Neural progenitor cell (in vitro differentiated cells): ENCODE measurements at places on chromosomes 2 and 18. TPM values are rescaled to one million over a fixed set of nuclear protein-coding genes. Genes with fewer than 3 reads are reported as not detected.

KCNJ3 gene
- 0.26 and 0.77 TPM in 2 replicates for total RNA-seq

DNA sequence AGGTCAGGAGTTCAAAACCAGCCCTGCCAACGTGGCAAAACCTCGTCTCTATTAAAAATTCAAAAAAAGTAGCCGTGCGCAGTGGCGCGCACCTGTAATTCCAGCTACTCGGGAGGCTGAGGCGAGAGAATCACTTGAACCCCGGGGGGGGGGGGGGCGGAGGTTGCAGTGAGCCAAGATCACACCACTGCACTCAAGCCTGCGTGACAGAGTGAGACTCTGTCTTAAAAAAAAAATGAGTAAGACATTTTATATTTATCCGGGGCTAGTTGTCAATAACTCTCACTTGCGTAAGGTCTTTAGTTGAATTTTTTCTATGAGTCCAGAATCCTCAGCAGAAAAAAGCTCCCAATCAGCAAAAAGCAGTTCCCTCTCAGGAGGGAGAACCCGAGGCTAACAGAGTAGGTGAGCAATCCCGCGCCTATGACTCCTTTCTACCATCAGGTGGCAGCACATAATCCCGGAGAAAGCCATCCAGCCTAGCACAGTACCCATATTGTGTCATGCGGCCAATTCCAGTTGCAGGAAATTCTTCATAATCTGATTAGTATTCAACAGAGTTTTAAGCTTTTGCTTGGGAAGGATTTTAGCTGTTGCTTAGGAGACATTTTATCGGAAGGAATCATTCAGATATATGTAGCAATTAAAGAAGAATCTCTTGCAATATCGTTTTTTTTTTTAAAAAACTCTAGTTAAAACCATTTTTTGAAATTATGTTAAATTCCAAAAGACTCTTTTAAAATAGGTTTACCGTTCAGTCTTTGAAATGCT lies 11.9 kb upstream of the CRYGA start:
- H3K27me3 ChIP-seq: no peaks in the 10 kb centered on the region
- peak; percentile 84 for DNase-seq
- H3K4me1 ChIP-seq: peaks cover 5% of the 10 kb centered on the region
- H3K4me3 ChIP-seq: no peak overlapping the region
- no peaks in the 10 kb centered on the region for H3K36me3 ChIP-seq

LIMS2 gene
- total RNA-seq: 1.2 TPM in 1 of 2 replicates, not detected in the other

DNA sequence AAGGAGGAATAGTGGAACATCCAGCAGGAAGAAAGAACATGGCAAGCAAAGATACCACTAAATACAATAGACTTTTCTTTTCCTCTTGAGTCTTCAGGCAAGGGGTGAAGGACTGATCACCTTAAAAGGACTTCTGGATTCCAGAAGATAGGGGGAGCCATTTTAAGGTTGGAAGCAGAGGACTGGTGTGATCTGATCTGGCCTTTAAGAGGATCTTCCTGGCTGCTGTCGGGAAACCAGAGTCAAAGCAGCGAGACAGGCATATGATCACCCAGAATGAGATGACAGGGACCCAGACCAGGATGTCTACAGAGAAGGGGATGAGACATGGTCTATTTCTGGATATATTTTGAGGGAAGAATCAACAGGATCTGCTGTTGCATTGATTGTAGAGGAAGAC lies 558.0 kb downstream of the STK39 start:
- no peaks in the 10 kb centered on the region for H3K36me3 ChIP-seq
- H3K4me3 ChIP-seq: no peak overlapping the region
- H3K27ac ChIP-seq: no peak overlapping the region

GRCh38 chr2:170227507-170227947 lies 49.6 kb downstream of the MYO3B start:
- no peaks in the 10 kb centered on the region for H3K36me3 ChIP-seq
- no peak for DNase-seq
- no peak overlapping the region for H3K4me3 ChIP-seq
- H3K27ac ChIP-seq: no peak overlapping the region

CREG2 gene
- total RNA-seq: 0.28 TPM in 1 of 2 replicates, not detected in the other

GRCh38 chr2:63698786-63699548 lies 110.2 kb downstream of the MDH1 start:
- DNase-seq: peak; percentile 63
- no peak overlapping the region for H3K27ac ChIP-seq
- no peaks in the 10 kb centered on the region for H3K4me1 ChIP-seq
- no peaks in the 10 kb centered on the region for H3K36me3 ChIP-seq
- H3K4me3 ChIP-seq: no peak overlapping the region
